Effector memory CD4-positive, alpha-beta T cell (primary cell): ENCODE measurements at places on chromosomes 1 and 21.

DNA sequence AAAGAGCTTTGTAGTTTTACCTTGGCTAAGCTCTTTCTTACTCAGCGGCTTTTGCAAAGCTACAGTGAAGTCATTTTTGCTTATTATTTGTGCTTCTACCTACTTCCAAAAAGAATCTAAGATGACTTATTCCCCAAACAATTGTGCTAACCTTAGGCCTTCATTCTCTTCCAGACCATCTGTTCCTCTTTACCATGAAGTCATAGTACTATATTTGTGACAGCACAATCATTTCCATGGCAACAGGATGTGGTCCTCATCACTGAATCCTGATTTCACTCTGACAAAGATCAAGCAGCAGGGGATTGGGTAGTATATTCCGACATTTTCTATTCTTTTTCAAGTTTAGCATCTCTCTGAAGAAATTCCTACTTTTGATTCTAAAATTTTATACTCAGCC lies 24.8 kb upstream of the NMNAT2 start:
- H3K4me3 ChIP-seq, result no peak overlapping the region
- no peaks in the 10 kb centered on the region for H3K36me3 ChIP-seq
- H3K27ac ChIP-seq, result no peak overlapping the region
- H3K27me3 ChIP-seq, result no peaks in the 10 kb centered on the region
- DNase-seq, result no peak

GRCh38 chr1:215345766-215346165 lies 221.3 kb upstream of the KCTD3 start:
- no peak overlapping the region for H3K27ac ChIP-seq
- H3K27me3 ChIP-seq, result no peaks in the 10 kb centered on the region
- no peak for DNase-seq
- H3K4me3 ChIP-seq, result no peak overlapping the region

- no peak overlapping the region for H3K4me3 ChIP-seq
- no peaks in the 10 kb centered on the region for H3K36me3 ChIP-seq
- no peak overlapping the region for H3K27ac ChIP-seq
- H3K27me3 ChIP-seq, result no peaks in the 10 kb centered on the region
Measured at GRCh38 chr1:178774263-178774662, 49.2 kb downstream of the RALGPS2 start.

GRCh38 chr1:241240069-241240468 lies 116.9 kb downstream of the RGS7 start:
- H3K27ac ChIP-seq, result no peak overlapping the region
- H3K36me3 ChIP-seq, result no peaks in the 10 kb centered on the region
- DNase-seq, result no peak
- no peaks in the 10 kb centered on the region for H3K4me1 ChIP-seq
- no peak overlapping the region for H3K4me3 ChIP-seq
- H3K27me3 ChIP-seq, result no peaks in the 10 kb centered on the region

DNA sequence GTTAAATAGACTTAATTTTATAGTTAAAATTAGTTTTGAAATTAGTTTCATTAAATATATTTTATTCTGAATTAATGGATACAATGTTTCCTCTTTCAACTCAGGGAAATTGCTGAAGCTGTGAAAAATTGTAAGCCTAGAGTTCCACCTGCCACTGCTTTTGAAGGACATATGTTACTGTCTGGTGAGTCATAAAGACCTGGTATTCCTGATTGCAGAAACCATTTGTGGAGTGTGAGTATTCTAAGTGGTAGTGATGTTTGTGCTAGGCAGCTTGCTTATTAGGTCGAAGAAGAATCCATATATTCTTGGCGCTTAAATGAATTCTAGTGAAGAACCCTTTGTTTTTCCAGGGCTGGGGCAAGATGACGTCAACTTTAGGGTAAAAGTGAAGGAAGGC lies 34.0 kb downstream of the MTR start:
- H3K27me3 ChIP-seq, result no peaks in the 10 kb centered on the region
- no peak overlapping the region for H3K27ac ChIP-seq
- H3K36me3 ChIP-seq, result peaks cover 81% of the 10 kb centered on the region
- no peak overlapping the region for H3K4me3 ChIP-seq
- DNase-seq, result no peak
- H3K4me1 ChIP-seq, result no peaks in the 10 kb centered on the region

DNA sequence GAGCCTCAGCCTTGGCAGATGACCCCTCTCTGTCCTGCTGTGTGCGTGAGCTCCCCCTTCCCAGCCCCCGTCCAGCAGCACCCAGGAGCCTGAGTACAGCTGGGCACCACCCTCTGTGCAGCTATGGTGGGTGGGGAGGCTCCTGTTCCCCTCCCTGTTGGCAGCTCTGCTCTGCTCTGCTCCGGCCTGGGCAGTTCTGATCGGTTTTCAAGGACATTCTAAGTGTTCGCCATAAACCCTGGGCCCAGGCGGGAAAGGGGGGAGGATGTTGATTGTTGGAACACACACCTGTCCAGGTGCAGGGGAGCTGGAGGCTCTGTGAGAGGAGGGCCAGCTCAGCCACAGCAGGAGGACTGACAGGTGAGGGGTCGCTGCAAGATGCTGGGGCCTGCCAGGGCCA lies at the start of gene CLCNKB:
Gene CLCNKB, plus strand, starts transcription at position 262 of the 400 bp plus-strand sequence. CDS start 711 bp downstream, outside the sequence.
- no peaks in the 10 kb centered on the region for H3K27me3 ChIP-seq
- peaks cover 4% of the 10 kb centered on the region for H3K4me1 ChIP-seq
- H3K36me3 ChIP-seq, result no peaks in the 10 kb centered on the region

DNA sequence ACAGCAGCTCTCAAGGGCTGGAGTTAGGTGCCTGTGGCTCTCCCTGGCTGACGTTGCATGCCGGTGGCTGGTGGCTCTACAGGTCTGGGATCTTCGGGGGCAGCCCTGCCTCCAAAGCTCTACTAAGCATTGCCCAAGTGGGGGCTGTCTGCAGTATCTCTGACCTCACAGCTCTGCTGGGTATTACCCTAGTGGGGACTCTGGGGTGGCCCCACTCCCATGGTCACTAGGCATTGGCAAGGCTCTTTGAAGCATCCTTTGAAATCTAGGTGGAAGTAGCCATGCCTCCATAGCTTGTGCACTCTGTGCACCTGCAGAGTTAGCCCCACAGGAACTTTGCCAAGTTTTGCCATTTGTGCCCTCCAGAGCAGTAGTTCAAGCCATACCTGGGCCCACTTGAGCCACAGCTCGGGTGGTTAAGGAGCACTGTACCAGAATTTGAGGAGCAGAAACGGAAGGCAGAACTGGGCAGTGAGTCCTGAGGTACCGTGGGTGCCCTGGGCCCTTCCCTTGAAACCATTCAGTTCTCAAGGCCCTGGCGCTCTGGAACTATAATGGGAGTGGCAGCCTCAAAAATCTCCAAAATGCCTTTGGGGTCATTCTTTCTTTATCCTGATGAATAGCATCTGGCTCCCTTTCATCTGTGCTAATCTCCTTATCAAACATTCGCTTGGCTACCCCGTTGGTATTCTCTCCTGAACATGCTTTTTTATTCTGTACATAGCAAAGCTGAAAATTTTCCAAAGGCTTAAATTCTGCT lies 15.4 kb downstream of the GJA4 start:
- no peaks in the 10 kb centered on the region for H3K4me1 ChIP-seq
- no peak overlapping the region for H3K4me3 ChIP-seq
- H3K27ac ChIP-seq, result no peak overlapping the region
- no peaks in the 10 kb centered on the region for H3K36me3 ChIP-seq

DNA sequence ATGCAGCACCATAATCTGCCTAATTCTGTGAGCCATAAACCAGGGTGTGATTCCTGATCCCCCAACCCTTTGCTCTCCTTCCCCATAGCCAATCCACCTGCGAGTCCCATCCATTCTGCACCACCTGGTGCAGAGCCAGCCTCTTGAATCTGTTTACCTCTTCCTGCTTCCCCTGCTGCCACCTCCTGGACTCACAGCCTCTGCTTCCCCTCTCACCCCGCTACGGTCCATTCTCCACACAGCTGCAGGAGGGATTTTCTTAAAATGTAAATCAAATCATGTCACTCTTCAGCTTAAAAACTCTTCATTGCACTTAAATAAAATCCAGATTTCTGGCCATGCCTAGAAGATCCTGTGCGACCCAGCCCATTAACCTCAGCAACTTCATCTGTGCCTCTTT lies 186.7 kb downstream of the FOXD2 start:
- no peak for DNase-seq
- H3K4me3 ChIP-seq, result no peak overlapping the region
- no peaks in the 10 kb centered on the region for H3K27me3 ChIP-seq
- no peaks in the 10 kb centered on the region for H3K4me1 ChIP-seq
- H3K27ac ChIP-seq, result no peak overlapping the region

DNA sequence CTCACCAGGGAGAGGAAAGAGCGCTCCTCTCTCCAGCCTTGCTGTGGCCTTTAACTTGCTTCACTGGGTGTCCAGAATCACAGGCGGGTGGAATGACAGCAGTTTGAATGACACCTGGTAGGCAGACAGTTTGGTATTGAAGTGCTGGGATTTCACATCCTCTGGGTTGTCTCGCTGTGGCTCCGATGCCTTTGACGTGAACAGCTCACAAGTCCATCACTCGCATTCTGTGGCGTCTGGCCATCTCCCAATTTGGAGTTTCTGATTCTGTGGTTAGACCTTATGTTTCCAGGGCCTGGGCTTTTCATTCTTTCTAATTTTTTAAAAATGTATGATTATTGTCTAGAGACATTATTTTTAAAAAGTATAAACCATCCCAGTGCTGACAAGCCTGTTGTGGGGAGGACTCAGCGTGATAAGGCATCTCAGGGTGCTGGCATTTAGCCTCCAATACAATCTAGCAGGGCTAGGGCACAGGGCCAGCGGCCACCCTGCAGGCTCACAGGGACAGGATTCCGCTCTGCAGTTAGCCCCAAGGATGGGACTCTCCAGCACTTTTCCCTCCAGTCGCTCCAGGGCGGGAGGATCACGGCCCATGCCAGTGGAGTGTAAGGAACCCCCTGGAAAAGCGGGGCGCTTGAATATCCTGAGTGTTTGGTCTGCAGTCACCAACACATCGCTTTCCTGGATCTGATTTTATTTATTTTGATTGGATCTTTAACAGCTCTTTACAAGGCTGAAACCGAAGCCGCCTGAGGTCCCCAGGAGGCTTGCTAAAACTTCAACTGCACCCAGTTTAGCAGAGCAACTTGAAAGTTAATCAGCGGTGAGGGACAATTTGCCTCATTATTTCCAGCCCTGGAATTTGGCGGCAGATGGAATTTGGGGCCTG lies 178.3 kb downstream of the TRABD2B start:
- no peaks in the 10 kb centered on the region for H3K27me3 ChIP-seq
- H3K36me3 ChIP-seq, result no peaks in the 10 kb centered on the region
- no peak overlapping the region for H3K4me3 ChIP-seq
- DNase-seq, result no peak

DNA sequence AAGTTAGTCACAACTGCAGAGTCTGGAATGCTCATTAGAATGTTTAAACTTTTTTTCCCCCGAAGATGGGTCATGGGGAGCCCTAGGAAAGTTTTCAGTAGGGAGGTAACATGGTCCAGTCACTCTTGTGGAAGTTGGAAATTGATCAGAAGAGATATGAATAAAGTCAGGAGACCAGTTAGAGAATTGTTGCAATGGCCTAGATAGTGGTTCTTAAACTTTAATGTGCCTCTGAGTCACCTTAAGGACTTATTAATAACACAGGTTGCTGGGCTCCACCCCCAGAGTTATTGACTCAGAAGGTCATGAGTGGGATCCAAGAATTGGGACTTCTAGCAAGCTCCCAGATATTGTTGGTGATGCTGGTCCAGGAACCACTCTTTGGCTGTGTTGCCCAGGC lies 3.2 kb upstream of the TFAP2E start:
- no peaks in the 10 kb centered on the region for H3K4me1 ChIP-seq
- H3K4me3 ChIP-seq, result no peak overlapping the region
- DNase-seq, result no peak
- H3K36me3 ChIP-seq, result no peaks in the 10 kb centered on the region
- no peaks in the 10 kb centered on the region for H3K27me3 ChIP-seq
- no peak overlapping the region for H3K27ac ChIP-seq

- H3K4me1 ChIP-seq, result no peaks in the 10 kb centered on the region
- no peaks in the 10 kb centered on the region for H3K36me3 ChIP-seq
- H3K4me3 ChIP-seq, result no peak overlapping the region
- no peaks in the 10 kb centered on the region for H3K27me3 ChIP-seq
- no peak overlapping the region for H3K27ac ChIP-seq
- no peak for DNase-seq
Measured at GRCh38 chr1:229091721-229092136, 179.2 kb upstream of the RAB4A start.

- no peaks in the 10 kb centered on the region for H3K4me1 ChIP-seq
- H3K36me3 ChIP-seq, result no peaks in the 10 kb centered on the region
Measured at GRCh38 chr1:58883037-58883887, 99.4 kb upstream of the JUN start.

- H3K4me3 ChIP-seq, result no peak overlapping the region
- no peak overlapping the region for H3K27ac ChIP-seq
- DNase-seq, result no peak
- H3K36me3 ChIP-seq, result no peaks in the 10 kb centered on the region
- no peaks in the 10 kb centered on the region for H3K27me3 ChIP-seq
- peaks cover 1% of the 10 kb centered on the region for H3K4me1 ChIP-seq
Measured at GRCh38 chr21:45316871-45317397, 29.2 kb upstream of the POFUT2 start.

GRCh38 chr1:7517611-7518330 lies 253.3 kb upstream of the VAMP3 start:
- no peaks in the 10 kb centered on the region for H3K27me3 ChIP-seq
- no peak overlapping the region for H3K27ac ChIP-seq
- H3K4me3 ChIP-seq, result no peak overlapping the region
- no peak for DNase-seq
